Thymus (tissue), 14 donors: ENCODE measurements at places on chromosomes 6 and 20. TPM values are rescaled to one million over a fixed set of nuclear protein-coding genes. Genes with fewer than 3 reads are reported as not detected.

MLIP gene
- total RNA-seq = 0.19 TPM

ASIP gene
- 0.09 TPM for total RNA-seq

R3HDML gene
- not detected for total RNA-seq

WFDC2 gene
- 5.6 TPM for total RNA-seq

KCNK15 gene
- total RNA-seq = 0.05 TPM

FAM209B gene
- total RNA-seq = 0.42 TPM

RGL2 gene
- 19.9 TPM for total RNA-seq

HLA-DQB1 gene
- 336 TPM for total RNA-seq

DEFB124 gene
- not detected for total RNA-seq

BPIFA1 gene
- total RNA-seq = 1.2 TPM

ZNF322 gene
- total RNA-seq = 16.0 TPM

CALHM4 gene
- total RNA-seq = not detected

COL9A1 gene
- total RNA-seq = 1.2 TPM

PTPRT gene
- total RNA-seq = 4.5 TPM

BNIP5 gene
- 0.14 TPM for total RNA-seq

PBOV1 gene
- total RNA-seq = not detected

ENPP5 gene
- total RNA-seq = 4.9 TPM

SLC2A10 gene
- total RNA-seq = 2.0 TPM

LY6G6F gene
- 0.05 TPM for total RNA-seq

SOX18 gene
- 0.66 TPM for total RNA-seq

NHSL1 gene
- 0.85 TPM for total RNA-seq

ARG1 gene
- total RNA-seq = 2.8 TPM

SDHAF4 gene
- total RNA-seq = 16.3 TPM

GTSF1L gene
- total RNA-seq = 0.14 TPM

CAGE1 gene
- 0.09 TPM for total RNA-seq

SLC23A2 gene
- 5.7 TPM for total RNA-seq

PLCB4 gene
- total RNA-seq = 7.6 TPM

MED23 gene
- total RNA-seq = 31.8 TPM

PPIL6 gene
- total RNA-seq = 1.3 TPM

TBXT gene
- not detected for total RNA-seq

CTCFL gene
- 0.05 TPM for total RNA-seq

BCL2L1 gene
- total RNA-seq = 120 TPM

HRH3 gene
- not detected for total RNA-seq

TFAP2D gene
- not detected for total RNA-seq

GHRH gene
- total RNA-seq = 14.4 TPM

MATN4 gene
- 0.14 TPM for total RNA-seq

GPLD1 gene
- total RNA-seq = 7.7 TPM

RRP36 gene
- 64.6 TPM for total RNA-seq

OR2B6 gene
- 0.19 TPM for total RNA-seq

OOEP gene
- not detected for total RNA-seq

HLA-F gene
- total RNA-seq = 130 TPM

SLC26A8 gene
- total RNA-seq = 0.09 TPM

BPIFB4 gene
- total RNA-seq = 0.05 TPM

NHLRC1 gene
- 0.99 TPM for total RNA-seq
